ENCODE measurements at places on chromosomes 3 and 15.
A peak's percentile ranks its signal among the peaks of the same experiment; 100 is the strongest.

DNA sequence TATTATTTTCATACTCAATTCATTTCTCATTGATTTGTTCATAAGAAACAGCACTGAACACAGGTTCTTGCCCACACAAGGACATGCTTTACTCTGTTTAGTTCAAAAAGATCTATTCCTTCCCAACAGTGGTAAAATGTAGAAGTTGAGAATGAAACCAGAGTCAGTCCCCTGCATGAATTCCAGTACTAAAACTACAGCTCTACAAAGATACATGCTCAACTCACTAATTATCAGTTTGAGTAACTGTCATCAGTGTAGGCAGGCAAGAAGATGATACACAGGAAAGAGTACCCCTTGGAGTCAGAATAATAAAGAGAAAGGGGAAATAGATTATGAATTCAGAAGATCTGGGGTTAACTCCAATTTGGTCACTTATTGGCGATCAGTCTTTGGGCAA lies 43.2 kb downstream of the NR2E3 start:
- DNase-seq: no peak

DNA sequence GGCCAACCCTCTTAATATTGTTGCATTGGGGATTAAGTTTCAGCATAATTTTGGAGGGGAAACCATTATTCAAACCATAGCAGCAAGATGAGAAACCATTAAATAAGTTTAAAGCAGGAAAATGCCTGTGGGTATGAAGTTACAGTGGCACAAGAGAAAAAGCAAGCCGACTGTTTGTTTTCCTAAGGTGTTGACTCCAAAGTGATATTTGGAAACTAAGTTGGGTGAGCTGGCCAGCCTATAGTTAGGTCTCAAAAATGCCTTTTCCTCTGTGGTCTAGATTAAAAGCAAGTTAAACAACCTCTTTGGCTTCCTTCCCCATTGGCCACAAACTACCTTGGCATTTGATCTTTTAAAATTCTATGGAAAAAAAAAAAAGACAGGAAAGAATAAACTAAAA lies 419.8 kb upstream of the AZI2 start:
- DNase-seq: no peak

DNA sequence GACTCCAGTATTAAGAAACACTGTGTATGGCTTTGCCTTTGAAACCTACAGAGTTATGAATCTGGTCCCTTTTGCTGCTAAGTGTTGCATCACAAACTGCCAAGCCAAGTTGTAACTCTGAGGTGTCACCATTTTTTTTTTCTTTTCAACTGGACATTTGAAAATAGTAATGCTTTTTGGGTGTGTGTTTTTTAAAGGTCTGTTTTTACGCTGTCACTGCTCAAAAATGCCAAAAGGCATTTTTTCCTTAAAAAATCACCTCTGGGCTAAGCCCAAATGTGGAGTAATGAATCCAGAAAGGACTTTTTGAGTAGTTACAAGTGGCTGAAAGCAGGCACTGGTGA lies 9.5 kb downstream of the SMAD3 start:
- no peak for DNase-seq

DNA sequence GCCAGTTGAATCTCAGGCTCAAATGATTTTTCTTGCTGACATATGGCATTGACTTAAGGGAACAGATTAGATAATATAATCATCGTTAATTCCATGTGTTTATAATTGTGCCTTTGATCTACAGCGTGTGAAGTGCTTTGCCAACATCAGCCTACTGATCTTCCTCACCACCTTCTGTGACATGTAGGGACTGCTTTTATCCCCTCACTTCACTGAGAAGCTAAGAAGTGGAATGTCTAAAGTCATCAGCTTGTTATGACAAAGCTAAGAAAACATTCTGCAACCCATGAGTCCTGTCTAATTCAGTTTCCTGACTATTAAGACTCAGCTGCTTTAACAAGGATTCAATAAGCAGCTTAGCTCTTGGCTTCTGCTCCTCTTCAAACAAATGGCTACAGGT lies 106.0 kb downstream of the MYH15 start:
- DNase-seq: no peak

DNA sequence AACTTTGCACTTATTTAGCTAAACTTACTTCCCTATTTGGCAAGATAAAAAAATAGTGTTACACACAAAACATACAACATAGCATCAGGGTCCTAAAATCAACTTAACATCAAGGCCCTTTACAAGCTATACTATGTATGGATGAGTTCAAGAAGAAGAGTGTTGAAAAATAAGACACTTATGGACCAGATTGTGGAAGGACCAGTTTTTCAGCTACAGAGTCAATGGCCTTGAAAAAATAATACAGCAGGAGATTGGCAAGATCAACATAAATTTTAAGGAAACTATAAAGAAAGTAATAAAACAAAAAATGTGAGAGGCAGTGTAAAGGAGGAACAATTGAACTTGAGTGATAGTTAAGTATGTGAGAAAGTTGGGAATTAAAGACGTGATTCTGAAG lies 66.3 kb upstream of the BBX start:
- DNase-seq: no peak

- DNase-seq: no peak
These were observed 665 bp downstream of the GATM start for GRCh38 chr15:45377609-45378148.

DNA sequence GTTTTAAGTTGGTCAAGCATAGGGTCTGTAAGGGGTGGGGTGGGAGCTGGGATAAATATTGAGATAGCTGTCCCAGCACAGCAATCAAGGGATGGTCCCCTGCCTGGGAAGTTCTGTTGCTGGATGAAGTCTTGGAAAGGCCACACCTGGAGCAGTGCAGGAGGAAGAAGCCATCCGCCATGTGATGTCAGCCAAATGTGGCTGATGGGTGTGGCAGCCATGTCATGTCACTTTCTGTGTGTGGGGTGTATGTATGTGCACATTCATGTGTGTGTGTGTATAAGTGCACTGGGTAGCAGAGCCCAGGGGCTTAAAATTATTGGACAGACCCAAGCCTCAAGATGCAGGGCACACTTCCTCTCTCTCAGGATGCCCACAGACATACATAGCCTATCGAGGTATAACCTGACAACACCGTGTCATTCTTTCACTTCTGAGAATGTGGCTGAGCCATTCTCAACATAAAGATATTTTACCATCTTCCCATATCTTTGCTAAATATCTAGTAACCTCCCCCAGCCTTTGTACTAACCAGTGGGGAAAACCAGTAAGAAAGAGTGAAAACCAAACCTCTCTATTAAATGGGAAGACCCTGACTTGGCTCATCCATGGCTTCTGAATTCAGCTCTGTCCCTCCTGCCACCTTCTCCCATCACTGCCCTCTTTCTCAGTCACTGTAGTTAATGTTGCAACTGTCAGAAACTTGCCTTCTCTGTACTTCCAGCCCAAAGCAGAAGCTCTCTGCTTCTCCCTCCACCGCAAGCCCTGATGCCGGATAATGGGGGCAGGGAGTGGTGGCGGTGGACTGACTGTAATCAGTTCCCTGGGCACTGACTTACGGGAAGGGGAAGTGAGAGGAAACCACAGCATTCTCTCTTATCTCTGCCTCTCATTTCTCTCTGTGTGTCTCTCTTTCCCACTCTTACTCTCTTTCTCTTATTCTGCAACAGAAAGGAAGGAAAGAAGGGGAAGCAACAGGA lies 11.2 kb downstream of the TNFSF10 start:
- no peak for DNase-seq

GRCh38 chr3:184532940-184533732 lies 28.4 kb upstream of the EPHB3 start:
- DNase-seq: no peak

GRCh38 chr3:124730941-124731297 lies 667 bp downstream of the UMPS start:
- DNase-seq: no peak

DNA sequence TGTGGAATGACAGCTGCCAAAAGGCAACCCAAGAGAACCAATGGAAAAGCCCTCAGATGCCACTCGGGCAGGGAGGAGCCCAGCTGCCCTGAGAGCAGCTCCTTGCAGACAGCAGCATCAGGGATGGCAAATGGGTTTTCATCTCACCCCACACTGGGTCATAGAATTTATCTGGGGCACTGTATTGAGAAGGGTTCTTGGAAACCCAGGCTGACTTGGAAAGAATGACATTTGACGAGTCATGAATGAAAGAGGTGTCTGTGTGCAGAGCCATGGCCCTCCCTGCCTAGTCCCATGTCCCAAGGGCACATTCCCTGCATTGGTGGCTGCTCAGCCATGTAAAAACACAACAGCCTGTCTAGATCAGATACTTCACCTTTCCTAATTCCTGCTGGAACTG lies 157.9 kb upstream of the BHLHE40 start:
- DNase-seq: no peak

DNA sequence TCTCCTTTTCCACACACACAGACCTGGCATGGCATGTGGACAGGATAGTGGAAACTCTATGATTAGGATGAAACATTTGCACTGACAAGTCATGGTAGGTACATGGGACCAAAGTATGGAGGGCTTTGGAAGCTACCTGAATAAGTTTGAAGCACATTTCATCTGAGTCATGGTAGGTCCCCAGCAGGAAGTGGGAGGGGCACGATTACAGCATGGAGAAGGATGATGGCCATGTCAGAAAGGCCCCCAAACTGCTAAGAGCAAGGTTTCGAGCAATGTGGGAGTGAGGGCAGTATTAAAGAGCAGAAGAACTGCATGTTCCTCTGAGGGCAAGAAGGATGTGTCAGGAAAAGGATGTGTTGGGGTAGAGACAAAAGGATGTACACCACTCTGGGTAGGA lies 51.5 kb upstream of the CSTA start:
- no peak for DNase-seq

- no peak for DNase-seq
These were observed 38.3 kb upstream of the TPM1 start for GRCh38 chr15:63004211-63004610.

GRCh38 chr3:133962849-133963248 lies 66.9 kb downstream of the SLCO2A1 start:
- peak; percentile 81 for DNase-seq

DNA sequence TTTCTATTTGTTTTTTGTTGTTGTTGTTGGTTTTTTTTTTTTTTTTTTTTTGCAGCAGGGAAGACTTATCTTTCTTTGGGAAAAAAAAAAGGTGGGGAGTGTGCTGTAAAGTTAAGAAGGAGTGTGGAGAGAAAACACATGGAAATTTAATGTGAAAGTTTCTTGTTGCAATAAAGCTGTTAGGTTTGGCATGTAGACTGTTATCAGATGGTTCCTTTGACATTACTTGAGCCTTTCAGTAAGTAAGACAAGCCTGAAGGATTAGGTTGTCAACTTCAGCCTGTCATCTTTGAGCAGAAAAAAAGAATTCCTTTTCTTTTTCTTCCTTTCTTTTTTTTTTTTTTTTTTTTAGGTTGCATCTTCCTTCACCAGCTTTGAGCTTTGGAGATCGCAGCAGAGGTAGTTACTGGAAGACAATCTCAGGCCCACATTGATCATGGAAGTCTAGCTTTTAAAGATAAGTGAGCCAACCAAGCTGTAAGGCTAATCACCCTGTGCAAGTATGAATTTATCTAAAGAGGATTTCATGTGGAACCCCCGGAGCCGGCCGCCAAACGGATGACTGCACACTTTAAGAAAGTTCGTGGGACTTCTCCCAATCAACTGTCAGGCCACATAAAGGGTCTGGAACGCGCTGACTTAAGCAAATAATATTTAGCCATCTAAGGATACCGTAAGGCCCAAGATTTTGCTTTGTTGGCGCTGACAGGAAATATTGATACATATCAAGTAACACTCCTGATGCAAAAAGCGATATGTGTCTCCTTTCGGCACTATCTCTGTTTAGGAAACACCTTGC lies 1040.1 kb upstream of the NR2F2 start:
- DNase-seq: no peak

- no peak for DNase-seq
These were observed 800.7 kb downstream of the DIPK2A start for GRCh38 chr3:144772372-144772771.

DNA sequence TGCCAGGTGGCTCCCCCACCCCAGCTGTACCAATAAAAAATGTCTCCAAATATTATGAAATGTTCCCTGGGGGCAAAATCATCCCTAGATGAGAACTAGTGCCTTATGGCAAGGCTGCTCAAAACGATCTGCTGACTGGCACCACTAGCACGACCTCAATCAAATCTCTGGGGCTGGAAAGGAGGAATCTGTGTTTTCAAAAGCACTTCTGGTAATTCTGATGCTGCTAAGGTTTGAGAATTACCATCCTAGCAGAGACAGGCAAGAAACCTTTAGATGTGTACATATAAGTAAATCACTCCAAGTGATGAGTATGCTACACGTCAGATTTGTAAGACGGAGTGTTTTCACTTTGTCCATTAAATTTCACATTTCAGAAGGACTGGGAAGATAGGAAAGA lies 360.1 kb upstream of the THRB start:
- no peak for DNase-seq

DNA sequence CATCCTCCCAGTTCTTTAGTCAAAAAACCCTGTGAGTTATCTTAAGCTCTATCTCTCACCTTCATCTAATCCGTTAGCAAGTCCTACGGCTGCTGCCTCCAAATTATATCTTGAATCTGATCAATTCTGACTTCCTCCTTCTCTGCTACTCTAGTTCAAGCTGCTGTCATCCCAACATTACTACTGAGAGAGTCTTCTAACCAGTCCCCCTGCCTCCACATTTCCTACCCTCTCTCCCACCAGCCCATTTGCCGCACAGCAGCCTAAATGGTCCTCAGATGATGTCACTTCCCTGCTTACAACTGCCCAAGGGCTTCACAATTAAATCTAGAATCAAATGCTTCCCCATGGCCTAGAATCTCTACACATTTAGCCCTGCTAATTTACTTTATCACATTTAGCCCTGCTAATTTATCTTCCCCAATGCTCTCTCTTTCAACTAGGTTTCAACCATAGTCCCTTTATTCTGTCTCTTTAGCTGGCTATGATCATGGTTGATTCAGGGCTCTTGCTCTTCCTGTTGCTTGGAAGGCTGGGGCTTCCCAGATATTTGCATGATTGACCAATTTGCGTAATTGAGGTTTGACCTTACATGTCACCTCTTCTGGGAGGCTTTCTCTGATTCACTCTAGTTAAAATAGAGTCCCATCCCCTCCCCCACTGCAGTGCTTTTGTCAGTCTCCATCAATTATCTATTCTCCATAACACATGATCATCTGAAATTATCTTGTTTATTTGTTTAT lies 11.0 kb upstream of the ARL14 start:
- DNase-seq: peak; percentile 78

DNA sequence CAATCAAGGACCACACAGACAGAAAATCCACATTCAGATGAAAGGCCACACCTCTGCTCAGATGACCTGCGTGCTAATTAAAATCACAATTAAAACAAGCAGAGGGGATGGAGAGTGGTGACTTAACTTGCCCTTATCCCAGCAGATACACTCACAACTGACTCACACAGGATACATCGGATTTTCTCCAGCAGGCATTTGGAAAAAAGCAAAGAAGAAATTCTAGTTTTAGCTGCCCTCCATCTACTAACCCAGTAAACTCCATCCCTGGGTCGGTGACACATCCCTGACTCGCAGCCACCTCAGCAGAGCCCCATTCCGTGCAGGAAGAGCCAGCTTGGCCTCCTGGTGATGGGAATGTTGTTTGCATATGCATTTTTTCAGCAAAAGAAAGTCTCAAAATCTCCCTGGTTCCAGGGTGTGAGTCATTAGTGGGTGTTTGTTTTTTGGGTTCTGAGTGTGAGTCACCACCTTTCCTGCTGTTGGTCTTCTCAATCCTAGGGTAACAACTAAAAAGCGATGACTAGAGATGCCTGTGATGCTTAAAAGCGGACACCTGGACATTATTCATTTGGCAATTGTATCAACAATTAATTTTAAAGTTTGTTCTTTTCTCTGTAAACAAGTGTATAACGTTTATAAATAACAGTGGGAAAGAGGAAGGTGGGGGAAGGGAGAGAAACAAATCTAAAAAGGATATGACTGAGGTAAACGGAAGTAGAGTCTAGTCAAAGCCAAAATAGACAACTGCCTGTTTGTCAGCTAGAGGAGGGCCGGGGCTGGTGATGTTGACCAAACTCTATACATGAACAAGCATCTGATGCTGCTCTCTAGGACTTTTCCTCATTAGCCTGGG lies 49.8 kb upstream of the SLC4A7 start:
- DNase-seq: peak; percentile 93

Measured in fibroblast of gingiva (primary cell).